Kidney glomerular epithelial cell (primary cell): ENCODE measurements at places on chromosomes 5 and 9.

DNA sequence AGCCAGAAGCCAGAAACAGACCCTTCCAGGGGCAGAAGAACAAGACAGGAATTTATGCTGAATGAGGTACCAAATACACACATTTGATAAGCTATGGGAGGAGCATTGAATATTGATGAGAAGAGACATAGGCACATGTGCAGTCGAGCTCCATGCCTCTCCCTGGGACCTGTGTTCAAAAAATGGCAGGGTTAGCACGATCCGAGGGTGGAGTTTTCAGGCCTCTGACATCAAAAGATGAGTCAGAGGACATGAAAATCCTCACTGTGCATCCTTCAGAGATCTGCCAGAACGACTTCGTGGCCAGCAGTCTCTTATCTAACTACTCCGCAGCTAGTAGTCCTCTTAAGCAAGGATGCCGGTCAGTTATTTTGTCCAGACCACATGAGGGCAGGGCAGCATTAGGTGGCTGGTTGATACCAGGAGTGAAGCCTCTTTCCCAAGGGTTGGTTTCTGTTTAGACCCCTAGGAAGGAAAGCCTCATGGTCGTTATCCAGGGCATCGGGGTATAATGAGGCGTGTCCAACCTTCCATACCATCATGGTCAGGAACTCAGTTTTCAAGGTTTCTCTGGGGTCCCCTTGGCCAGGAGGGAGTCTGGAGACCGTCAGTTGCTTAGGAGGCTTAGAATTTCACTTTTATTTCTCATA, 11.6 kb upstream of the CMBL start:
- no peak for DNase-seq

- DNase-seq = no peak
Measured at GRCh38 chr9:33430942-33431341, 16.5 kb downstream of the AQP3 start.

GRCh38 chr9:17476401-17476800, 102.5 kb upstream of the SH3GL2 start:
- no peak for DNase-seq

GRCh38 chr5:89399548-89399947, 516.6 kb upstream of the MEF2C start:
- peak; percentile 2 for DNase-seq
